GOT3 (cell line): ENCODE measurements at places on chromosomes 7 and 10.

DNA sequence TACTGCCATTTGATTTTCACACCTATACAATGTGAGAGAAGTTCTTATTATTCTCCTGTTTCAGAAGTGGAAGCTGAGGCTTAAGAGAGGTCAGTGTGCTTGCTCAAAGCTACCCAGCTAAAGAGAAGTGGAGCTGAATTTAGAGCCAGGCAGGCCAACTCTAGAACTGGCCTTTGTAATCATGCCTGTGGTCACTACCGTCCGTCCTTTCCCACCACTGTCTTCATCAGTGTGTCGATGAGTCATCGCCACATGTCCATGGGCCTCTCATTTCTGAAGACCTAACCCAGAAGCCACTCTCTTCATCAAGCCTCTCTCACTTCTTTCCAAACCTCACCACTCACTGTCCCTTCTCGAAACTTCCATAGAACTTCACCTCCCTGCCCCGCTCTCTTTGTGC, 237.8 kb downstream of the KIAA1217 start:
- DNase-seq: no peak

DNA sequence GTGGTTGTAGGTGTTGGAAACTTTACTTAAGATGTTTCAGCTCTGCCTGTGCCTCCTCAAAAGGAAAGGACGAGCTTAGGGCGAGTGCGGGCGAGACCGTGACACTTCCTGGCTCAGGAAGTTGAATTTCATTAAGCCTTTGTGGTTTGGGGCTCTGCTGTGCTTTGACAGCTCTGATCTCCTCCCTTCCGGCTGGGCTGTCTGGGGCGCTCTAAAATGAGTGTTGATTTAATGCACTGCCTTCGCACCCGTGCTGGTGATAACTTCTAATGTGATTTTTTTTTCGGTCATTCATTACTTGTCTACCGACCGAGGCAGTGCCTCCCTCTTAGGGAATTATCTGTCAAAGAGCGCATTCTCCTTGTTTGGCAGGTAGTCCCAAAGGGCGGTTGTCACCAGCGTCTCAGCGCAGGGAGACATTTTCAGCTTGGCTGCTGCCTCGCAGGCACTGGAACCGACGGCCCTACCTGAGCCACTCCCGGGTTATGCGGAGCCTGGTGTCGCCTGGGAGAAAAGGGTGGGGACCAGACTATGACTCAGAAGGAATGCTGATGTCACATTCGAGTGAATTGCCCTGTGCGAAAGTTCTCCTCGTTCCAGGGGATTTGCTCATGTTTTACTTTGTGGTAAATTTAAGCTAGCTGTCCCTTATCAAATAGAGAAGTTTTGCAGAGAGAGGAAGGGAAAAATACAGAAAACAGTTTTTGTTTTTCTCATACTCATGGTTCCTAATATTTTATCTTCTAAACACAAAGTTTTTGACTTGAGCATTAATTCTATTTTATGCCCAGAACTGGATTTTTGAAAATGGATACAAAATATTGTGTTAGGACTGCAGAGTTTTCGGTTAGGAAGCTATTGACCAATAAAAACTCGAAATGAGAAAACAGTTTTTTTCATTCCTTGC, 920 bp downstream of the TES start:
- no peak for DNase-seq

GRCh38 chr7:79612022-79612421, 158.6 kb upstream of the MAGI2 start:
- DNase-seq: no peak

DNA sequence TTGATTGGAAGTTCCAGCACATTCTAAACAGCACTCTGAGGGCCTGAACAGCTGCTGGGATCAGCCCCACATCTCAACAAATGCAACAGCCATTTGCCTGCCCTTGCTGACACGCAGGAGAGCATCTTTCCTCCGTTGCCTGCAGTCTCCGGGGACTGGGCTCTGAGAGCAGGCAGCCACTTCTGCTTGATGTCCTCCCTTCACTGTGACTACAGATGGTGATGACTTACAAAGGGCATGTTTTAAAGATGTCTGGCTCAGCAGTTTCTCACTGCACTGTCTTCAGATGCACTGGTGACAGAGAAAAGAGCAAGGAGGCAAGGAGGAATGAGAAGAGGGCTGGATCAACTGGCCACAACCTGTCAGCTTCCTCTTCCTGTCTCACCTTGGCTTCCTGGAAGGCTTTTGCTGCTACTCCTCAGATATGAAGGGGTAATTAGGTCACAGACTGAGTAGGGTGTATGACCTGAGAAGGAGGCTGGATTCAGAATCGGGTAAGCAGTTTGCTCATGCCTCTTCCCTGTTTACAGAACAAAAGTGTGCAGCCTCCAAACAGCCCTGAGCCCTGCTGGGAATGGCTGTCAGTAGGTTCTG, 143.5 kb upstream of the GHITM start:
- DNase-seq: no peak

DNA sequence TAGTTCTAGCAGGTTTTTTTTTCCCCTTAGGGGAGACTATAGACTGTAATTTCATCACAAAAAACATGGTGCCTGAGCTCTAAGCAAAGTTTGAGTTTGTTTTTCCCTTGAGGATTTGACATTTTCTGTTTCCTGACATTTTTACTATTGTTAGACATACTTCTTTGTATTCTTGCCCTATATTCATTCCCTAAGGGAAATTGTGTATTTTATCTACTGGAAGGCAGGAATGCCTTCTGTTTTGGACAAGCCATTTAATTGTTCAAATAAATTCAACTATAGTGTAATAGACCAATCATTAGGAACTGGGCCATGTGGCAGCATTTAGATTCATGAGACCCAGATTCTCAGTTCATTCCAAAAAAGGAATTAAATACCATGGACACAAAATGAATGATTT, 335.0 kb downstream of the EXOC4 start:
- no peak for DNase-seq

- no peak for DNase-seq
Observed at GRCh38 chr7:32072397-32072796, 2.2 kb upstream of the PDE1C start.

DNA sequence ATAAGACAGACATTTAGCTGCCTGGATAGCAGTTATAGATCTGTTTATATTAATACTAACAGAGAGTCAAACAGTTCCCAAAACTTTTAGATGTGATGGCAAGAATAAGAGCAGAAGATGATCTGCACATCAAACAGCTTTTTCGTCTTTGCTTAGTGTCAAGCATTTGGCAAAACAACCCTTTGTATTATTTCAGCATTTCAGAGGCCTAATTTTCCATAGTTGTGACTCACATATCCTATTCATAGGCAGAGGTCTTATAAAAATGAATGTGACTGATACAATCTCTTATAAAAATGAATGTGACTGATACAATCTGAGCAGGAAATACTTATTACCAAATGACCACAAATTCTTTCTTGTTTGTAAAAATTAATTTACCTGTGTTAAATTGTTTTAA, 71.2 kb downstream of the LRRTM3 start:
- DNase-seq: no peak

DNA sequence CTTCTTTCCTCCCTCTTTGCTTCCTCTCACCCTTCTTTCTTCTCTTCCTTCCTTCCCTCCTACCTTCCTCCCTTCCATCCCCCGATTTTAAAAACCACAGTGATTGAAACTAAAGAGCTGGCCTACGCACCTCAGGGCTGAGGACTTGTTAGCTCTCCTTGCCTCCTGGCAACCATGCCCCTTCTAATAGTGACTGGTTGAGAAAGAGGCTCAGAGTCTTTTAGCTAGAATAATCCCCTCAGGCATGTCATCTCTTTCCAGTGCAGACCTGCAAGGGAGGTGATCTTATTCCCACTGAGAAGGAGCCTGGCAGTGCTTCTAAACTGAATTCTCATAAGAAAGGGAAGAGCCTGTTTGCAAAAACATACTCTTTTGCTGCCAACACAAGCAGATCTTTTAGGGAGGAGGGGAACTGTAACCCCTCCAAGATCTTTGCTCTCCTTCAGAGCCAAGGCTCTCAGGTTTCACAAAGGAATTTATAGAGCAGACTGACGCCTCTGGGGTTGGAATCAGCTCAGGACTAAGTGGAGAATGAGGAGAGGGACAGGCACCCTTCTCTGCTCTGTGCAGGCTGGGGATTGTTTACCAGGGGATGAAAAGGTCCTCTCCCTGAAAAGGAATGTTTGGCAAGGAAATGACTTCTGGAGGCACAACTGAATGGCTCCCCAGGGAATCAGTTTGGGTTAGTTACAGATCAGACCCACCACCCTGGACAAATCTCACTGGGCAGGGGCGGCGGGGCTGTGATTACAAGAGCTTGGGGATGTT, 9.4 kb upstream of the ANKRD1 start:
- DNase-seq: no peak

DNA sequence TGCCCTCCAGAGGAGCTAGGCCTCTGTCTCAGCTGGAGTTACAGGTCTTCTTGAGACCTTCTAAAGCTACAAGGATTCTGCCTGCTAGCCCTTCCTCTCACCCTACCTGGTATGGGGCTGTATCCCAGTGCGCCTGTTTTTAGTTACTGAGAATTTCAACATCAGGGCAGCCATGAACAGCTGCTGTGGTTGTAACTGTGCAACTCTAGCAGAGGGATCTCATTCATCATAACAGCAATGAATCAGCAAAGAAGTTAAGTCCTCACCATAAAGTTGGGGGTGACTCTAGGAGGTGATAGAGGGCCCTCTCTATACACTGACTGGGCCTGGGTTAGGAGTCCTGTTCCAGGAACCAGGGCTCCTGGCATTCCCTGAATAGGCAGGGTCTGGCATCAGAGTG, 14.0 kb upstream of the CDH23 start:
- no peak for DNase-seq

DNA sequence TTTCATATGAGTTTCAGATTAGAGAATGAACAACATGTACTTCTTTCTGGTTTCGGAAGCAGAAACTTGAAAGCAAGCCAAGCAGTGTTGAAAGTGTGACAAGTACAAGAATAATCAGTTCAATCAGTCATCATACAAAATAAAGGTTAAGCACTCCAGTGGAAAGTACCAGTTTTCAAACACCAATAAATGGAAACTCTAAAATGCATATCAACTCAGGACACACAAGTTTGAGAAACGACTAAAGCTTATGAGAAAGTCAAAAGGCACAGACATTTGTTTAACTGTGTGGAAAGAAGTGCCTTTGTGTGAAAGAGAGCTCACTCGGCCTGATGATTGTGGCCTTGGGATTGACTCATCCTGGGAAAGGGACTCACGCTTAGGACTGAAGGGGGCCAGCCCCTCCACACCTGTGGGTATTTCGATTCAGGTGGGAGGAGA, 60.6 kb upstream of the AKR1C1 start:
- no peak for DNase-seq

DNA sequence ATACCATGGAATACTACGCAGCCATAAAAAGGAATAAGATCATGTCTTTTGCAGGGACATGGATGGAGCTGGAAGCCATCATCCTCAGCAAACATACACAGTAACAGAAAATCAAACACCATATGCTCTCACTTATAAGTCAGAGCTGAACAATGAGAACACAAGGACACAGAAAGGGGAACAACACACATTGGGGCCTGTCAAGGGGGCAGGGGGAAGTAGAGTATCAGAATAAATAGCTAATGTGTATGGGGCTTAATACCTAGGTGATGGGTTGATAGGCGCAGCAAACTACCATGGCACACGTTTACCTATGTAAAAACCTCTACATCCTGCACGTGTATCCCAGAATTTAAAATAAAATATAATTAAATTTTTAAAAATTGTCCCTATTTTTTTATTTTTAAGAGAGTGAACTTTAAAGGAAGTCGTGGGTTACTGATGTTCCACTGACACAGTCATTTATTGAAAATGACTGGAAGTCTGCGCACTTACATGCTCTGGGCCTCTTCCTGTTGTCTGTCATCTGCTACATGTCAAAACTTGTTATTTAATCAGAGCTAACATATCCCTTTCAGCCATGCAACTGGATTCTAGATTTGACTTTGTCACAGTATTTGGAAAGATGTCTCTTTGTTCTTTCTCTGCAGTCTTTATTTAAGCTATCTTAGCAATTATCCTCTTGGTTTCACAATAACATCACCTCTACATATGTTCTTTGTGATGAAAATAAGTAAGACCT, 73.7 kb upstream of the ABCB5 start:
- DNase-seq: no peak

DNA sequence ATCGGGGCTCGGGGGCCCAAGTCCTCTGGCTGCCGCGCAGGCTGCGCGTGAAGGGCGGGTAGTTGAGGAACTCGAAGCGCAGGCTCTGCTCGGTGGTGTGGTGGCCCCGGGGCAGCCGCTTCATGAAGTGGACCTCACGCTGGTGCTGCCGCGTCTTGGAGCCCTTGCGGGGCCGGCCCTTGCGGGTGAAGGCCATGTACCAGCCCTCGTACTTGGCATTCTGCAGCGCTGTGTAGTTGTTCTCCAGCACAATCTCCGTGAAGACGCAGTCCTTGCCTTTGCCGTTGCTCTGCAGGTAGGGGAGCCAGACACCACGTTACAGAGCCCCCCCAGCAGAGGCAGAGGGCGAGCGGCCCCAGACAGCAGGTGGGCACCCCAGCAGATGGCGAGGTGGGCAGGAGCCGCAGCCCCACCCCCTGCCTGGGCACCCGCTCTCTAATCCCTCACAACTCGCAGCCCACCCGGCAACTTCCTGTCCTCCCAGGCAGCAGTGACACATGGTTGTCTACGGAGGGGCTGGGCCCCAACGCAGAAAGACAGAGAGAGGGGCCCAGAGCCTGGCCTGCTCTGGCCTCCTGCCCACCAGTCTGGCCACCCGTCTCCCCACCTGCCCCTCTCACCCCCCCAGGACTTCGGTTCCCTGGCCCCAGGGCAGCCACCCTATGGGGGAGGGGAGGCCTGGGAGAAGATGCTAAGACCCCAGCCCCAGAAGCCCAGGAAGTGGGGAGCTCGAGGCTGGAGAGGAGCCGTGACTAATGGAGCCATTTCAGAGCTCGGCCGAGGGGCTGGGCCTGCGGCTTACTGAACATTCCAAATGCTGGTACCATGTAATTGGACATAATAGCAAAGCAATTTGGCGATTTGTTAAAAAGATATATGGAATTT, 5.3 kb downstream of the FGF8 start:
- DNase-seq: no peak

- DNase-seq: no peak
Observed at GRCh38 chr10:99573790-99574189, 41.0 kb downstream of the NKX2-3 start.

DNA sequence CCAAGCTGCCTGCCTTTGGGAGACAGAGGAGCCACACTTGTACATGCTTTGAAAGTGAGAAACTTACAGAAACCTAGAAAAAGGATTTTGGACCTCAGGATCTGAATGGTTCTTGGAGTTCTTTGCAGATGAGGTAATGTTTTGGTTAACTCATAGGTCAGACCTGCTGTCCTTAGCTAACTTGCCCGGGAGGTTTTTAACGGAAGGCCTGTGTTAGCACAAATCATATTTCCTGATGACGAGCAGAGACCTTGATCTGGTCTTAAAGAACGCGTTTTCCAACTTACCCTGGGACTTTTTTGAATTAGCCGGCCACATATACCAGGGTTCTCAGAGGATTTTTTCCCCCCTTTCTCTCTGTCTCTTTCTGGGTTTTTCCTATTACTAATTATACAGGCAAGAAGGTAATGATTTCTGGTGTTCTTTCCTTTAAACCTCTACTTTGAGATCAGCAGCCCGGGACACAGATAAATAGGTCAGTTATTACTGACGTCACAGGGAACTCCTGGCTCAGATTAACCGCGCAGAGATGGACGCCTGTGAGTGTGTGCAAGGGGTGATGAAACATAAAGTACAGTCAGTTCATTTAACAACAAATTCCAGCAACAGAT, 101.7 kb upstream of the KLF6 start:
- DNase-seq: no peak

- DNase-seq: no peak
Observed at GRCh38 chr7:108193594-108194498, 63.7 kb upstream of the LAMB4 start.

GRCh38 chr7:794671-795329, 37.5 kb upstream of the SUN1 start:
- DNase-seq: no peak
